ENCODE measurements at places on chromosomes 6 and 20.
A peak's percentile ranks its signal among the peaks of the same experiment; 100 is the strongest.

- DNase-seq, result no peak
Measured at GRCh38 chr6:155132617-155133016, 131.2 kb upstream of the CLDN20 start.

DNA sequence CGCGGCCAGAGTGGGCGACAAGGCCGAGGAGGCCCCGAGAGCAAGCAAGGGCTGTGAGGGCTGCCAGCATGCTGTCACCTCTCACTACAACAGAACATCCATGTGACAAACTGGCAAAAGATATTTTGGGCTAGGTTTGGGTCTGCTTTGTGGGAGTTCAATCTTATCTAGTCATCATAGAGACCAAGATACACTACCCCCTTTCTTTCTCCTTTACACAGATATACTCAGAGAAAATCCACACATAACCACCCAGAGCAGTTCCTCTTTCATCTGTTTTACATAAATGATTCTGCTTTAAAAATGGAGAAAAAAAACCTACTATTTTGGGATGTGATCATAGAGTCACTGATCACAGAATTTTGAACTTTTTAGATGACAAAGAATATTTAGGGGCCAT is 16.8 kb downstream of the SOX4 start:
- DNase-seq, result no peak

GRCh38 chr6:33314515-33314942 is 651 bp upstream of the TAPBP start:
- DNase-seq, result peak; percentile 92

DNA sequence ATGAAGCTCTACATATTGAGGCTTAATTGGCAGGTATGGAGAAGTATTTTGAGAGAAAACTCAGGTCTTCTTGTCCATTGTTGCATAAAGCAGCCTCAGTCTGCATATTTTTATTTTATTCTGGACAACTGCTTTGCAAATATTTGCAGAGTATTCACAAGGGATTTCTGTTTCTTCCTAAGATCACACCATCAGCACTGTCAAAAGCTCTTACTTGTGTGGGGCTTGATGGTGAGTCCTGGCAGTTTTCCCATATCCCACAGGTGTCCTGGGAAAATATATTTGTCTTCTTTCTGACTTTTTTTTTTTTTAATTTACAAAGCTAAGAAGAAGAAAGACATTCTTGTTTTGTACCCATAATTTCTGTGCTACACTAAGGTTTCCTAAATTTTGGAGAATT is 16.9 kb upstream of the MLIP start:
- DNase-seq, result no peak

GRCh38 chr6:122458087-122458486 is 13.5 kb downstream of the SERINC1 start:
- DNase-seq, result no peak

- DNase-seq, result no peak
Measured at GRCh38 chr6:167676666-167677421, 149.9 kb upstream of the AFDN start.

GRCh38 chr6:87049779-87050178 is 45.1 kb downstream of the CGA start:
- no peak for DNase-seq

GRCh38 chr6:112475083-112475482 is 128.0 kb downstream of the RFPL4B start:
- no peak for DNase-seq

DNA sequence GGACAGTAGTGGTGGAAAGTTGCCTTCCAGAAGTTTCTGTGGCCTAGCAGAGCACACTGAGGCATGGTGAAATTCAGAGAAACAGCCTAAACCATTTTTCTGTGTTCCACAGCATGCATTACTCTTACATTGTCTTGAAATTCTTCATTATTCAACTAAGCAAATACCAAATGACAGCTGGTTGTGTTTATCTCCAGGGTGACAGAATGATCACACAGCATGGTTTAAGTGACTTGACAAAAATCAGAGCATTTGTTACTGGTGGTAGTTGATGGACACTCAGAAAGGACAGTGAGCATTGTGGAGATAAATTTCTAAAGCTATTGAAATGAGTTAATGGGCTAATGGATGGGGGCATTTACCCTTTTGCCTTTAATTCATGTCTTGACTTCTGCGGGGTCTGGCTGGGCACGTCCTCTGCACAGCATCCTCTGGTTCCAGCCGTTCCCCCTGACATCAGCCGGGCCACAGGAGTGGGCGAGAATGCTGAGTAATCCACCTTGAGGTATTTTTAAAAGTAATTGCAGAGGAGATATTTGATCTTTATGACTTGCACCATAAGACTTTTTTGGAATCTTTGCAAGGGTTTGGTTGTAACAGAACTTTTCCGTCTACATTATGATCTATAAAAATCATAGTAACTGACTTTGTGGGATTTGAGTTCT is 78.9 kb upstream of the SCP2D1 start:
- no peak for DNase-seq

- DNase-seq, result no peak
Measured at GRCh38 chr6:122042960-122043735, 356.3 kb upstream of the HSF2 start.

- DNase-seq, result no peak
Measured at GRCh38 chr6:73604020-73604419, 49.8 kb downstream of the SLC17A5 start.

DNA sequence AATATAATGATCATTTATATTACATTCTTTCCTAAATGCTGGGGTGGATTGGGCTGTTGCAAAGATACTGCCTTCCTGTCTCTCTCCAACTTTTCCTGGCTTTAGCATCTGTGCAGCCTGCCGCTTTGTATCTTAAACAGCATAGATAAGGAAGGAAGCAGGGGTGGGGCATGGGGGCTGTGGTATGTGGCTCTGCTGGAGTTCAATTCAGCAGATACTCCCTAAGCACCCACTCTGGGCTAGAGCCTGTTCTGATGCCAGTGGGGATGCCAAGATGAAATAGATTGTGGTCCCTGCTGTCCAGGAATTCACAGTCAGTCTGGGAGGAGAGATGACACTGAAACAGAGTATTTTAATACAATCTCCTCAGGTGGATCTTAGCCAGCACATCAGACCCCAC is 56.8 kb downstream of the EIF2S2 start:
- DNase-seq, result no peak

GRCh38 chr6:14763616-14764015 is 482.3 kb upstream of the JARID2 start:
- no peak for DNase-seq

GRCh38 chr20:38671186-38671585 is 53.1 kb upstream of the SLC32A1 start:
- DNase-seq, result no peak

- no peak for DNase-seq
Measured at GRCh38 chr6:170102582-170103481, 188.0 kb downstream of the DLL1 start.

DNA sequence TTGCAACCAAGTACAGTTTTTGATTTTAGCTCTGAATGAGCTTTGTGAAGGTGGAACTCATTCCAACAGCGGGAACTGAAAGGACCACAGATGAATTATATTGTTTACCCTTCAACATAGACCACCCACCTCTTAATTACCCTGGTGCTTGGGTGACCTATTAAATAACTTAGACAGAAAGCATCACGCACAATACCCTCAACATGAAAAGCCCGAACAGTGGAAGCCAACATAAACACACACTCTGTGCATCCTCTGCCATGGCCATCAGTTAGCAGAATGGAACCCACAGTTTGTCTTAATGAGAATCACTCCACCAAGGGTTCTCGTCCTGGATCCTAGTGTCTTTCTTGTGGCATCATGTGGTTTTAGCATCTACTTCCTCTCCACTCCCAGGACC is 60.5 kb downstream of the FOXF2 start:
- no peak for DNase-seq

DNA sequence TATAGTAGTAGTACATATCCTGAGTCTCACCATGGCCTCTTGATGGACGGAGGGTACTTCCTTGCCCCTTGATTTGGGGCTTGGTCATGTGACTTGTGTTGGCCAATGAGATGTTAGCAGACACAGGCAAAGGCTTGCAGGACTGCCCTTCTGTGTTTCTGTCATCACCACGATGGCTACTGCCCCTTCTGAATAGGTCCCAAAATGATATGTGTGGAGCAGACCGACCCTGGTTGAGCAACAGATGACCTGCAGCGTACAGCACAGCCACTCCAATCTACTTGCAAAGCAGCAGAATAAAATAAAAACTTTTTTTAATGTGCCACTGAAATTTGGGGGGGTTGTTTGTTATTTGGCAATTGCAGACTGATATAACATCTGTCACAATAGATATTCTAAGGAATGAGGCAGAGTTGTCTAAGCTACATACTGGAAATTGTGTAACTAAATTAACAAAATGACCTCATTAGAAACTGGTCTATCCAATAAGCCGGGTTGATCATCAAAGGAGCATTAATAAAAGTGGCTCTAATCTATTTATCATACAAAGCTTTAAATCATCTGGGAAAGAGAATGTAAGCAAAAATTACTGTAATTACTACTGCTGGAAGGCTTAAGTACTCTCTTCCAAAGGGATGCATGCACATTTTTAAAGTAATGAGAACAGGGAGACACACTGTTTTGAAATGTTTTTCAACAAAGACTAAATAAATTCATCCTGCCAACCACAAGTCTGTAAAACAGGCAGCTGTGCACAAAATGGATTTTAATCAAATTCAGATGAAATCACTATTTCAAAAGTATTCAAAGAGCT is 209.5 kb downstream of the KIF16B start:
- DNase-seq, result no peak

DNA sequence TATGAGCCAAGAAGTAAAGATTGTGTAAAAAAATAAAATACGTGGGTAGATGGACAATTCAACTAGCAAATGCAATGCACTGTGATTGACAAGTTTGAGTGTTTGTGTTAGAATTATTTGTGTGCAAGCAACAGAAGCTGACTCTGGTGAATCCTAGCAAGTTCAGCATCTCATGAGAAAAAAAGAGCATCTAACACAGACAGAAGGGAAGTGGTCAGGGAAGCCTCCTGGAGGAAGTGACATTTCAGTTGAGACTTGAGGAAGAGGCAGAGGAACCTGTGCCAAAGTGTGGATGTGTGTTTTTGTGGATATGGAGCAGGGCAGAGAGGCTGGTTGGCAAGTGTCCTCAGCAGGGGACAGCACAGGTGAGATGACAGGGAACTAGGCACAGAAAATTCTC is 248.7 kb downstream of the ZNF217 start:
- DNase-seq, result no peak

Measured in CD4-positive, alpha-beta T cell treated with Interleukin-4 for 1 hour (primary cell).